ENCODE measurements at places on chromosomes 5 and 9.

DNA sequence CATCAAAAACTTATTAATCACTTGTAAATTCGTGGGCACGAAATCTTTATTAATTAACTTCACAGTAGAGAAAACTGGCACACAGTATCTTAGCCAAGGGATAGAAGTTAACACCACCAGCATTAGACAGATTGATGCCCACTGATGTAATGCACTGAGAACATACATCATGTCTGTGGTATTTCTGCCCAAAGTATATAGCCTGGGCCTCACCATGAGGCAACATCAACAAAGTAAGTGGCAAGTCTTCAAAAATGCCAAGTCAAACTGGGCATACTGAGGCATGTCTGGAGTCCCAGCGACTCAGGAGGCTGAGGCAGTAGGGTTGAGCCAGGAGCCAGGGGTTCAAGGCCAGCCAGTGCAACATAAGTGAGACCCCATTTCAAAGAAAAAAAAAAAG is 79.5 kb downstream of the GLIS3 start:
- no peak for DNase-seq

GRCh38 chr5:159489779-159490178 is 159.5 kb upstream of the IL12B start:
- DNase-seq, result no peak

- DNase-seq, result no peak
These were observed 26.7 kb downstream of the PITX1 start for GRCh38 chr5:135007305-135007704.

DNA sequence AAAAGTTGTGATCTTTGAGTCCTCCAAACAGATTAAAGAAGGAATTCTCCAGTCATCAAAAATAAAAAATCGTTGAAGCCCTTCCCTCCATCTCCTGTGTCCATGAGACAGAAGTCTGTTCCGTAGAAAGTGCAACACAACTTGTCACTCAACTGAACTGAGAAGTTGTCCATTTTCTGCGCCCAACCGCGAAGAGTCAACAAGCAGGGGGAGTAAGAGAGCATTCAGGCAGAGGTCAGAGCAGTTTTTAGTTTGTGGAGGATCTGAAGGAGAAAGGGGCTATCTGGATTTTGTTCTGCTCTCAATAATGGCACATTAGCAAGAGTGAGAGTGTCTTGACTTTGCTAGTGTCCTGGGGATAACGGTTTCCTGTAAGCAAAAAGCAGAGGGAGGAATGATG is 303.9 kb downstream of the ICE1 start:
- DNase-seq, result no peak

DNA sequence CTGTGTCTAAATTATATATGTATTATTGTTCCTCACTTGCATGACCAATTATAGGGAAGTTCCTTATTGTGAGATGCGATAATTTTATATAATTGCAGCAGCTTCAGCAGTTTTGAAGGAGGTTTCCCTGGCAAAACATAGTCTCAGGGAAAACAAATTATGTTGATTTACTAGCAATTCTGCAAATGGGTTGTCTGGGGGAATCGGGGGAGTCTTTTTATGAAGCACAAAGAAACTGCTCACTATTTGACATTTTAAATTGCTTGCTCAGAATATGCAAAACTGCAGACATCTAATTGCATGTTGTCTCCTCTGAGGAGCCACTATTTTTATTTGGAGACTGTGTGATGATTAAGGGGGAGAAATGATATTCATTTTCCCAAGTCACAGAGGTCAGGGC is 361.6 kb downstream of the YTHDC2 start:
- DNase-seq, result no peak

DNA sequence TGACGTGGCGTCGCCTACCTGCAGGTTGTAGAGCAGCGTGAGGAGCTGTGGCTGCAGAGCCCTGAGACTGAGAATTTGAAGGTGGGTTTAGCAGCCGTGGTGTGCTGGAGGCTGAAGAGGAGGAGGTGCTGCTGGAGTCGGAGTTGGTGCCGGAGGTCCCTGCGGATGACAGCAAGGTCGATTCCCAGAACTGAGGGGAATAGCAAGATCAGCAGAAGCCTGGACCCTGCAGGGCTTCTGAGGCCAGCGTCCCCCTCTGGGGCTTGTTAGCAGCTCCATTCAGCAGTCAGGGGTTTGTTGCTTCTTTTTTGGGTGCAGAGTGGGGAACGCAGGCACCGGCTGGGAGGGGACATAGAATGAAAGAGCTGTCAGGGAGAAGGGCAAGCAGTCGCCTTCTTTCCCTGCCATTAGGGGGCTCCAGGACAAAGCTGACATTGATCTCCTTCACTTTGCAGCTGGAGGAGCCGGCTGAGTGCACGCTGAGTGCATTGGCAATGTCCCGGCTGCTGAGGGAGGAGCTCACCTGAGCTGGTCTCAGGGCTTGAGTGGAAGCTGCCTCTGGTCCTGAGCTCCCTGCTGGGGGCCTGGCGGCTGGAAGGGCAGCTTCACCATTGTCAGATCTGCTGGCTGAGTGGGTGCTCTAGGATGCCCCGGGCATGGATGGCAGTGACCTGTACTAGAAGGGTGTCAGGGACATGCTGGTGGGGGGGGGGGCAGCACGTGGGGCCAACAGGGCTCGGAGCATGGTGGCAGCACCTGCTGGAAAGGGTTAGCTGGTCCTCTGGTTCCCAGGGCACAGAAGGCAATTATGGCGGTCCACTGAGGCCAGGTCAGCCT is 20.8 kb downstream of the OBP2B start:
- no peak for DNase-seq

GRCh38 chr5:140023611-140024191 is 19.4 kb downstream of the NRG2 start:
- DNase-seq, result no peak

- no peak for DNase-seq
These were observed 16.8 kb downstream of the SCAMP1 start for GRCh38 chr5:78377056-78377717.

- DNase-seq, result no peak
These were observed 127.9 kb upstream of the PTGER4 start for GRCh38 chr5:40551496-40552491.

DNA sequence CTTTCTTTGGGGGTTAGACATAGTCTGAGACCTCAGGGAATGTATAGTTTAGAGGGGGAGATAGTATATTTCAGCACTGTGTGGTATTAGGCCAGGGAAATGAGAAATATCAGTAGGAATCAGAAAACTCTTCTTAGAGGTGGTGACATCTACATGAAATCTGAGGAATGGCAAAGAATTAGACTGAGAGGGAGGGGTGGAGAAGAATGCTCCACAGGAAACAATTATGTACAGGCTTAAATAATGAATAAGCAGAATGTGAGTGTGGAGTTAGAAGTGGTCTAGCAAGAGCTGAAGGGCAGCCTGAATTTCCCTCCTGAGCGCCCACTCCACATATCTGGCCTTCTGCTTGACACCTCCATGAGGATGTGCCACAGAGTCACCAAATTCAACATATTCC is 3.6 kb upstream of the MACIR start:
- DNase-seq, result no peak

DNA sequence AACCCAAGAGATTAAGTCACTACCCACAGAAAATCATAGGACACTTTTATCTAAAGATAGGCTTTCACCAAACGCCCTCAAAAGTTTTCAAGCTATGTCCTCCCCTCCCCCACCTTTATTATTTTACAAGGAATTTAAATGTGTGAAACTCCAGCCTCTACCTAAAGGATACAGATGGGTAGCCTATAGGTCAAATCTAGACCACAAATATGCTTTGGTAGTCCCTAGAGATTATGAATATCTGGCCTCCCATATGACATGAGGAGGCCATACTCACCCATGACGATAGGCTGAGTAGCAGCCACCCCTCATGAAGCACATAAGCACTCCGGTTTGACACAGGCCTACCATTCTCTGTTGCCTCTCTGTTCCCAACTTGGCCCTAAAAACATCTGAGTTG is 11.9 kb downstream of the SIL1 start:
- DNase-seq, result no peak

- no peak for DNase-seq
These were observed 22.6 kb downstream of the TGFBR1 start for GRCh38 chr9:99127356-99128132.

GRCh38 chr5:79200573-79201183 is 35.3 kb upstream of the JMY start:
- DNase-seq, result no peak

DNA sequence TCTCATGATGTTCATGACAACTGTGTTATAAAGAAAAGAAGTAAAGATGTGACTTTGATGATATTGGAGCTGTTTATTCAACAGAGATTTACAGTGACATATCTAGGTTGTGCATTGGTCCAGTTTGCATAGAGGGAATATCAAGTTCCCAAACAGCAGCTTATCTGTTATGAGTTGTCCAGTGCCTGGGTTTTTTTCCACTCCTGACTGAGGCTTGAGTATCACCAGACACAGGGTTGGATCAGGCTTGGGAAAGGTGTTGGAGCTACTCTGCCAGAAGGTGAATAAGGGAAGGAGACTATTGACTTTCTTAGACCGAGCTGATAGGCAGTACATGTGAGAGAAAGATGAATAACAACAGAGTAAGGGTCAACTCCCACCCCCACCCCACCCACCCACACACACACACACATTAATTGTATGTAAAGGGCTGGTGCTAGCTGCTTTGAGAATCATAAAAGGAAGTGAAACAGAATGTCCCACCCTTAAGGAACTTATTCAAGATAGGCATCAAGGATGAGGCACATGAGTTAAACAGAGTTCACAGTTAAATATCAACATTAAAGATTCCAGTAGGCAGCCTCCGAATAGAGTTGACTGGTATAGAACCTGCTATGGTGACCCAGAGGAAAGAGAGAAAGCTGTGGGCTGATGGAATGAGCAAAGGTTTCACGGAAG is 33.0 kb upstream of the RASGRF2 start:
- DNase-seq, result no peak

- no peak for DNase-seq
These were observed 63.4 kb upstream of the PAPPA start for GRCh38 chr9:116090030-116090770.

- DNase-seq, result no peak
These were observed 56.2 kb downstream of the CNTLN start for GRCh38 chr9:17191082-17191481.

DNA sequence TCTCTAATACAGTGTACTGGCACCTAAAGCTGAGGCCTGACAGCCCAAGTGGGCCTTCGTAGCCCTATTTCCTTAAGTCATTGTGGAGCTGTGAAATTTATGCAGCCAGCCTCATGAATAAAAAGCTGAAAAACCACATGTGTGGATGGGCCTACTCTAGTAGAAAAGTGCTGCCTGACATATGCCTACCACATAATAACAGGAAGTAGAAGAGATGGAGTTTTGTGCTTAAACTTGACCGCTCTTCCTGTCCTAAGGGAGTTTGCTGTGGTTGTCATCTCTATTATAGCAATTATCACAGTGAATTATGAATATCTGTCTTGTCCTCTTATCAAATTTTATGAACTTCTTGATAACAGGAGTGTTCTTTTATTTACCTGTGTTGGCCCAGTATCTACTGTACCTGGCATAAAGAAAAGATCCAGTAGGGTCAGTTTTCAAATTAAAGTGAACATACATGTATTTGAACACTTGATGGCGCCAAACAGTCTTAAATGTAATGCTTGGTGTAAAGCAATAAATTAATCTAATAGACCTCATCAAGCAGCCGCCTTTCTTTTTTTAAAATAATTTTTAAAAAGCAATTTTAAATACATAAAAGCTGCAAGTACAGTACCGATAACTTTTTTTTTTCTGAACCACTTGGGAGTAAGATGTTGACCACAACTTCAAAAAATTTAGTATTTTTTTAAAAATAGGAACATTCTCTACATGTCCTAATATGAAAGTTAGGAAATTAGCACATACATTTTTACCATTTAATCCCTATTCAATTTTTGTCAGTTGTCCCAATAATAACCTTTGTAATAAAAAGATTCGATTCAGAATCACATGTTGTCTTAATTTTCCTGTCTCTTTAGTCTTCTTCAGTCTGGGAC is 51.0 kb downstream of the FKTN start:
- no peak for DNase-seq

DNA sequence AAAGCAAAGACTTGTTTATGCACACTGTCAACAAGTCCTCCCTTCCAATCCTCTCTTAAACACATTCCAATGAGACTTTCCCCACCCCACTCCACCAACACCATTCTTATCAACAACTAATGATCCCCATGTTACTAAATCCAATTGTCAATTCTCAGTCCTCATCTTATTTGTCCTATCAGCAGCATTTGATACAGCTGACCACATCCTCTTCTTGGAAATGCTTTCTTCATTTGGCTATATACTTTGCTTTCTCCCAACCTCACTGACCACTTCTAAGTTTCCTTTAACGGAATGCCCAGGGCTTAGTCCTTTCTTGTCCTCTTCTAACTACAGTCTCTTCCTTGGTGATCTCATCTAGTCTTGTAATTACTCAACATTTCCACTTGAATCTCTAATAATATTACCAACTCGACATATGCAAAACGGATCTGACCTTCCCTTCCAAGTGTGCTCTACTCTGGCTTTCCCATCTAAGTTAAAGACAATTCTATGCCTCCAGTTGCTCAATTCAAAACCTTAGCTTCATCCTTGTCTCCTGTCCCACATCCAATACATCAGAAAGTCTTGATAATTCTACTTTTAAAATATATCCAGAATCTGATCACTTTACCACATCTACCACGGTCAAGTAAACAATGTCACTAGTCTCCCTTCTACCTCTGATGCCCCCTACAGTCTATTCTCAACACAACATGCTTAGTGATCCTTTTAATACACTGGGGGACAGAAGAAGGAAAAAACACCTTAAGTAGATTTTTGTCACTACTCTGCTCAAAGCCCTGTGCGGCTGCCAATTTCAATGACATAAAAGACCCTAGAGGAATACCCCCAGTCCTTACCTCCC is 25.5 kb downstream of the AGTPBP1 start:
- DNase-seq, result no peak

DNA sequence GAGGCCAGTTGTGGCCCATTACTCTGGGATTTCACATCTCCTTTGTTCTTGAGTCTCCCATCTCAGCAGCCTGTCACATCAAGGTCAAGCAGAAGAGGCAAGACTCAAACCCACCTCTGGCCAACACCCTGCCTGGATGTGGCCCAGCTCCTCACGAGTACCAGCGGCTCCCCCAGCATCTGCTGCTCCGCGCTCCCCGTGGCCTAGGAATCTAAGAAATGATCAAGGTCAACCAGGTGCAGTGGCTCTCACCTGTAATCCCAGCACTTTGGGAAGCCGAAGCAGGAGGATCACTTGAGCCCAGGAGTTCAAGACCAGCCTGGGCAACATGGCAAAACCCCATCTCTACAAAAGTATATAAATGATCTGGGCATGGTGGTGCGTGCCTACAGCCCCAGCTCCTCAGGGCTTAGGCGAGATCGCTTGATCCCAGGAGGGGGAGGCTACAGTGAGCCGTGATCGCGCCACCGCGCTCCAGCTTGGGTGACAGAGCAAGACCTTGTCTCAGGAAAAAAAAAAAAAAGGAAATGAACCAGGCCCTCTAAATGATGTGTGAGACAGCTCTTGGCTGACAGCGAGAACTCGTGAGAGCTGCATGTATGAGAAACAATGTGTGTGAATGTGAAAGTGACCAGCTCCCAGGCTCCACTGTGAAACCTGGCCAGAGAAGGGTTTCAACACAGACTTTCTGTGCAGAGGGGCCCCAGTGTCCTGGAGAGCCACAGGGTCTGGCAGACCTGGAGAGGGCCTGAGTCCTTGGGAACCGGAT is 61.6 kb upstream of the ANGPTL2 start:
- no peak for DNase-seq

- no peak for DNase-seq
These were observed 94.9 kb upstream of the PLPPR1 start for GRCh38 chr9:100933656-100934055.
